ENCODE measurements at places on chromosomes 4 and X.

GRCh38 chrX:88284844-88285243, 462.2 kb upstream of the CPXCR1 start:
- no peak for DNase-seq

DNA sequence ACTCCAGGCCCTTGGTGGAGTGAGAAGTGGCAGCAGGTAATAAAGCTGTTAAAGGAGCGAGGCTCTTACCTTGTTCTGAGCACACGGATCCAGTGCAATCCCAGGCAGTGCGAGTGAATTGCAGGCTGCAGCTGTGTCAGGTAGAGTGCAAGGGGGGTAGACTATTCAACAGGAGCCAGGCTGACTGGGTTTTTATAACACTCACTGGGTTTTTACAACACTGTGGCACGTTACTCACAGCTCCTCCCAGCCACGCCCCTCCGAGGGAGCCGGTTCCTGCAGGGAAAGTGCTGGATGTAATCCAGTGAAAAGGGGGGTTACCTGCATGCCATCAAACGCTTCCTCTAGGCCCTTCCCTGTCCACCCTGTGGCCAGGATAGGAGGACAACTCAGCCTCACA, 358 bp downstream of the FGFBP1 start:
- DNase-seq, result peak; percentile 20

- peak; percentile 23 for DNase-seq
Measured at GRCh38 chr4:159077702-159078495, 25.0 kb upstream of the RAPGEF2 start.

DNA sequence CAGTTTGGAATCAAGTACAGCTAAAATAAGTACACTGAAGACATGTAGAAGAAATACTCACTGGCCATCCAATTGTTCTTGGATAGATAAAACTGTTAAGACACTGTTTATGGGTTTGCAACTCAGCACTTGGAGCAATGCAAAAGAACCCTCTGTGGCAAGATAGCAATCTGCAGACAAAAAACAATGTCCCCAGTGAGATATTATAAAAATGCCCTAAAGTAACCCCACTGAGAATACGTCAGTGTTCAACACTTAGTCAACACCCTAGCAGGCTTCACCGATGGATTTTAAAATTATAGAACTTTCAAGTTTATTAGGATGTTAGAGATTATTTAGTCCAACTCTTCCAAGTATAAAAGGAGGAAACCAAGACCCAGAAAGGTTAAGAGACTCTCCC, 47.5 kb upstream of the NDP start:
- DNase-seq, result no peak

DNA sequence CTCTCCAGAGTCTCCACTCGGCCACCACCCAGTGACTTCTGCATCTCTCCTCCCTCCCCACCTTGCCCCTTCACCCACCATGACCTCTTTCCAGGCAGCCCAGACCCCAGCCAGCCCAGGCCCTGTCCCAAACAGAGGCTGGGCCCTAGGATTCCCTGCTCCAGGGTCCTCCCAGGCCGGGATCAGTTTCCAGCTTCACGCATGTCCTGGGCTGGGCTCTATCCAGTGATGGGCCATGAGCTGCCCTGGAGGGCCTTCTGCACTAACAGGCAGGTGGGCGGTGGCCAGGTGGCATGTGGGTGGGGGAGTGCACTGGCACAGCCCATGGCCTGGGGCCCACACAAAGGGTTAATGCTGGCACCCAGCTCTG, 20.4 kb upstream of the ADD1 start:
- DNase-seq, result no peak

DNA sequence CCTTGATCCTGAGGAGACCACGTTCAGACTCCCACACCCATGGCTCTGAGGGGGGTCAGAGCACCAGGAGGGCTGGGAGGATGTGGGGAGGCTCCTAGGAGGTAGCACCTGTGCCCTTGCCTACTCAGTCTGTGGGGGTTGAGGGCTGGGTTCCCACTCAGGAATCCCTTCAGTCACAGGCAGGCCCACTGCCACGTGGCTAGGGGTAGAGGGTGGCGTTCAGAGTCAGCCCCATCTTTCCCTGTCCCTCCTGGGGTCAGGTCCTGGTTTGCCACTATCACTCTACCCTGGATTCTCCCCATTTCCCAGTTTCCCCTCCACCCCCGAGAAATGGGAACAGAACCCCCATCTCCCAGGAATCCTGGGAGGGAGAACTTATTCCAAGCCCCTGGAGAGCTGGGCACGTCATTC, 111.3 kb downstream of the PSAPL1 start:
- no peak for DNase-seq

GRCh38 chrX:27336466-27337091, 126.6 kb downstream of the PPP4R3C start:
- DNase-seq, result peak; percentile 65

GRCh38 chr4:110075083-110075738, 123.2 kb downstream of the ELOVL6 start:
- DNase-seq, result no peak

DNA sequence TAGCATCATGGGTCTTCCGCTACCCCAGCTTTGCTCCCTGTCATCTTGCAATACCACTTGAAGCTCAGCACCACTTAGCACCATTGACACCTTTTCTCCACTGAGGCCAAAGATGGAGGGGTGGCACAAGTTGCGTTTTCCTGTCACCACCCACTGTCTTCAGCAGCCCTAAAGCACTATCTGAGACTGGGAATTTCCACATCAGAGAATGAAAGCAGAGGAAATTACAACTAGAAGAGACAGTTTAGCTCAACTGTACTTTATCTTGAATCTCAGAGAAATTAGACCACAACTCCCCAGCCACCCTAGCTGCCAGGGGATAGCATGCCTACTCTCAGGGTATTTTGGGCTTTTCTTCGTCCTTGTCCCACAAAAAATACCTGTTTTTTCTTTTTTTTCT, 111.0 kb downstream of the DDIT4L start:
- no peak for DNase-seq

DNA sequence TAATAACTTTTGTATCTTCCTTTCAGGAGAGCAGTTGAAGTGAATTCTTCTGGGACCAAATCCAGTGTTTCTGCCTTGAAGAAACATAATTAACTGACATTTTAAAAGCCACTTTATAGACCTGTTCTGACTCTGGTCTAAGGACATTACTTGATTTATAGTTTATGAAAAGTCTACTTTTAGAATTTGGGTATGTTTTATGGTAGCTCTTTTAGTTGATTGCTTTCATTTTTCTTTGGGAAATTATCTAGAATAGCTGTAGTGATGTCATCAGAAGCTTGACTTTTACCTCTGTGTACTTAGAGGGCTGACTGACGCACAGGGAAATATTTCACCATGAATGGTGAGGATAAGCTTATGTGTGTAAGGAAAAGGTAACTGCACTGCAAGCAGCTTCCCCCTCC, 131.8 kb upstream of the LIMCH1 start:
- no peak for DNase-seq

GRCh38 chrX:111402344-111402743, 9.6 kb downstream of the DCX start:
- DNase-seq, result peak; percentile 76

- DNase-seq, result no peak
Measured at GRCh38 chrX:11386812-11387211, 93.6 kb downstream of the AMELX start.

- no peak for DNase-seq
Measured at GRCh38 chr4:40910706-40911105, 161.0 kb downstream of the NSUN7 start.

- DNase-seq, result peak; percentile 68
Measured at GRCh38 chr4:88008122-88008742, 797 bp downstream of the PKD2 start.

DNA sequence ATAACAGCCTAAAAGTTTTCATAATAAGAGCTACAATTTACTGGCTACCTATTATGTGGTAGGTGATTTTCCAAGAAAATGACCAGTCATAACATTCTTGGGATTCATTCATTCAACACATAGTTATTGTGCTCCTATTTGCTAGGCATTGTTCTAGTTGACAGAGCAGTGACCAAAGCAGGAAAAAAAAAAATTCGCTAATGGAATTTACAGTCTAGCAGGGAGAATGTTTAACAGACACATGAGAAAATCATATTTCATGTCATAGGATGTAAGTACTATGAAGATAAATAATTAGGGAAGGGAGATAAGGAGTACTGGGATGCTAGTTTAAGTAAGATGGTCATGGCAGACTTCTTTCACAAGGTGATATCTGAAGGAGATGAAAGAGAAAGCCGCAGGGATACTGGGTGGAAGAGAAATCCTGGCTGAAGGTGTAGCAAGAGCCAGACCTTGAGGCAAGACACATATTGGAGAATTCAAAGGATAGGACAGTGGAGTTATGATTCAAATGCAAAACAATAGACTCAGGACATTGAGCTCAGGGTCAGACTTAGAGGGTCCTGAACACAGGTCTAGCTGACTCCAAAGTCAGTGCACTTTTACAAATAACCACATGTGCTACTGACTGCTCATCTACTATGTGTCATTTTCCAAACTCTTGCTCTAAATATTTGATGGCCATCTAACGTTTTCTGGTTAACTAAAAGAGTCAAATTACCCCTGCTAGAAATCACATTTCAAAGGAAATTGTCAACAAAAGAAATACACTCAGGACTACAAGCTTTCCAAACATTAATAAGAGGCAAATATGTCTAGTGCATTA, 20.4 kb downstream of the SPCS3 start:
- no peak for DNase-seq

- DNase-seq, result peak; percentile 13
Measured at GRCh38 chr4:24655971-24656370, 71.6 kb upstream of the DHX15 start.

- peak; percentile 1 for DNase-seq
Measured at GRCh38 chrX:41382714-41383645, 49.0 kb downstream of the DDX3X start.

DNA sequence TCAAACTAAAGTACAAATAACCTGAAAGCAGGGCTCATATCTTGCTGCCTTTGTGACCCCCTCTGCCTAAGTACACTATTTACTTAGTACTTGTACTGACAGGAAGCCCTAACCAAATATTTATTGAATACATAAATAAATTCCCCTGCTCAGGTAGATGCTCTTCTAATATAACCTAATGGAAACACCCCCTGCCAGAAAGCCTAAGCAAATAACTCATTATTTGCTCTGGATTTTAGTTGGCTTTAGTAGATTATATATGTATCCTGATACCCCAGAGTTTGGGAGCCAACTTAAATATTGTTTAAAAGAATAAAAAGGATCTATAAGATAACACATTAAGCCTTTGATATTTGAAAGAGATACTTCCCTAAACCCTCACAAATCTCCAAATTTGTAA, 318.2 kb downstream of the PPP1R2C start:
- no peak for DNase-seq

- DNase-seq, result no peak
Measured at GRCh38 chrX:132393085-132393484, 95.8 kb downstream of the MBNL3 start.

DNA sequence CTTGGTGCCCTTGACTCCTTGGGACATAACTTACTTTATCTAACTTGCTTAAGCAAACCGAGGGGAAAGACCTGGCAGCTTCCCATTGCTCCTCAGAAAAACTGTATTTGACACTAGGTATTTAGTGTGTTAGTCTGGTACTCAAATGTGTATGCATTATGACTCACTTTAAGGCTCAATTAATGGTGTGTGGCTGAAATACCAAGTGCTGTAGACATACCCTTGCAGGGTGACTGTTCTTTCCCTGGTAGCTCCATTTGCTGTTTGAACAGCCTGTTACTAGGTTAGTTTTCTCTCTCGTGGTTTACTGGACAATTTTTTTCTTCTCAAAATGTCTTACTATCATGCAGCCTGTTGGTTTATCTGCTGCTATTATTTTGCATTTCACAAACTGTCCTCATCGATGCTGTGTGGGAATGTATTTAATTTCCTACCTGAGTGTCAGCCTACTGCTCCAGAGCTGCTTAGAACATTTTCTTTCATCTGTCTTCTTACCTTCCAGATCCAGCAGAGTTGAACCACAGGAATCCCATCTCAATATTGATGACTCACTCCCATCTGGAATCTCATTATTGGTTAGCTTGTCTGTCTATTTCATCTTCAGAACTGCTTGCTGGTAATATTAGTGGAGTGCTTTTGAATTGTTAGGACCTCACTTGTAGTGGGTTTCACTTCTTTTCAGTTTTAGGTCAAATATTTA, 158.0 kb upstream of the FAT1 start:
- DNase-seq, result peak; percentile 43

DNA sequence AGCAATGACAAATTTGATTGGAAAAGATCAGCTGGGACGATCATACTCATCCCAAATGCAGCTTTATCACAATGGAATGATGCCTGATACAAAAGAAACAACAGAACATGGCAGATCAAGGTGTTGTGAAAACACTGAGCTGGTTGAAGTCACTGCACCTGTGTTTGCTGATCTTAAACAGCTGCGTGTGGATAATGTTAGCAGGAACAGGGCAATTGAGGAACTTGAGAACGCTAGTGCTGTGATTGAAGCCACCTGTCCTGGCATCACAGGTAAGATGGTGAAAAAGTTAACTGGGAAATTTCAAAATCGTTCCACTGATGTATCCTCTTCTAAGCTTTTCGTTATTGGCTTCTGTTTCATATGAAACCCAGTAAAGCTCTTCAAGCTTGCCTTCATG, 27.4 kb upstream of the SOD3 start:
- peak; percentile 3 for DNase-seq

GRCh38 chrX:127276326-127276725, 456.8 kb downstream of the PRR32 start:
- DNase-seq, result no peak

- peak; percentile 14 for DNase-seq
Measured at GRCh38 chrX:40201329-40201885, 103.6 kb upstream of the BCOR start.

- no peak for DNase-seq
Measured at GRCh38 chrX:133840415-133840814, 145.0 kb downstream of the GPC3 start.

- DNase-seq, result no peak
Measured at GRCh38 chr4:31148990-31149389, 428.8 kb downstream of the PCDH7 start.

- DNase-seq, result no peak
Measured at GRCh38 chr4:6668391-6668790, 25.3 kb upstream of the S100P start.

DNA sequence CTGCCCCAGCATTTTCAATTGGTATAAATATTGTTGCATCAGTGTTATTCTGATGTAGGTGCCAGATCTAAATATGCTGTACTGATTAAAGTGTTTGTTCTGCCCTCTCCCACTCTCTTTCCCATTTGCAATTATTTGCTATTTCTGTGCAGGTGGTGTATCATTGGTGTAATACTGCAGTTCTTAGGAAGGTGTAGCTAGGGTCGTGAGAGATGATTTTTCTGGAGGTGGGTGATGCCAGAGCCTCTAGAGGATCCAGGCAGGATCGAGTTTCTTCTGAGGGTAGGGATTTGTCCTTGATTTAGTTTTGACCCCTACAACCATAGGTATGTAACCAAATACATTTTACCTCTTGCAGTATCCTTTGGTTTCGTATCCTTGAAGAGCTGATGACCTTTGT, 1.9 kb downstream of the SMAD1 start:
- DNase-seq, result peak; percentile 70

- DNase-seq, result no peak
Measured at GRCh38 chr4:7531640-7531994, 96.9 kb upstream of the PSAPL1 start.

GRCh38 chr4:123826896-123827295, 430.3 kb downstream of the SPRY1 start:
- DNase-seq, result no peak

GRCh38 chrX:48713847-48714246, 17.3 kb downstream of the SUV39H1 start:
- no peak for DNase-seq

Data from NCI-H69 (cell line).